ENCODE measurements at places on chromosomes 2 and 18.

DNA sequence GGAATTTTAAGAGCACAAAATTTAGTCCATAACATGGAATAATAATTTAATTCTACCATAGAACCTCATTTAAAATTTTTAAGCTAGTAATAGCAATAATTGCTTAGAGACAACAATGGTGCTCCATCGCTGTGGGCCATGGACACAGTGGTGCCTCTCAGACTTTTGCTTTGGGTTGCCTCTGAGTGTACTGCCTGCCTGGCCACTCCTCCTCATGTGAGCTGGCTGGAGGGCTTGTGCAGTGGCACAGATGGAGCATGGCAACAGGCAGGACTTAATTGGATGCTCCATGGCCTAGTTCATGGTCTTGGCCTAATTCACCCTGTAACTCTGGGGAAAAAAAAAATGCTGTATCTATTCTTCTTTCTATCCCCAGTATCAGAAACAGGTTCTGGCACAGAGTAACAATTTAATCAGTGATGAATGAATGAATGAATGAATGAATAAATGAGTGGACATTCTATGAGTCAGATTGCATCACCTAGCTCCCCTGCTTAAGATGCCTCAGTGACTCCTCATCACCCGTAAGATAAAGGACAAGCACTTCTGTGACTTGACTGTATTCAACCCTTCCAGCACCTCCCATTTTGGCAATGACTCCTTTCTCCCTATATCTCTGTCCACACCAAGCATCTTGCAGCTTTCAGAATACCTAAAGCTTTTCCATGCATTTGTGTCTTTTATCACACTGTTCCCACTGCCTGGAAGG lies 211.8 kb upstream of the SLC14A2 start:
- DNase-seq: no peak

GRCh38 chr2:15246870-15247269 lies 314.3 kb downstream of the NBAS start:
- DNase-seq: no peak

DNA sequence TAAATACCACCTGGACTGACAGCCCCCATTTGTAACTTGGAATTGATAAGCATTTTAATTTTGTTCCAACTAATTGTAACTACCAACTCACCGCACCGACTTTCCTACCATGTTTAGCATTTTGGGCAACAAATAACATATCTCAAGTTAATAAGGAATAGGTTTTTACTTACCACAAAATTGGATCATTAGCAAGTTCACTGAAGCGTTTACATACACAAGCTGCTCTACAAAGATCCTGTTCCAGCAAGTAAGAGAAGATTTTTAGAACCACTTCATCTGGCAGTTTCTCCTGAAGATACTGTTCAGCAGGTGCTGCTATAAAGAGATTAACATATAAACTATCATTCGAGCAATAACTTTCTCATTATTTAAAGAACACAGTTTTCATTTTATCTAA lies 55.7 kb downstream of the MSH6 start:
- no peak for DNase-seq

DNA sequence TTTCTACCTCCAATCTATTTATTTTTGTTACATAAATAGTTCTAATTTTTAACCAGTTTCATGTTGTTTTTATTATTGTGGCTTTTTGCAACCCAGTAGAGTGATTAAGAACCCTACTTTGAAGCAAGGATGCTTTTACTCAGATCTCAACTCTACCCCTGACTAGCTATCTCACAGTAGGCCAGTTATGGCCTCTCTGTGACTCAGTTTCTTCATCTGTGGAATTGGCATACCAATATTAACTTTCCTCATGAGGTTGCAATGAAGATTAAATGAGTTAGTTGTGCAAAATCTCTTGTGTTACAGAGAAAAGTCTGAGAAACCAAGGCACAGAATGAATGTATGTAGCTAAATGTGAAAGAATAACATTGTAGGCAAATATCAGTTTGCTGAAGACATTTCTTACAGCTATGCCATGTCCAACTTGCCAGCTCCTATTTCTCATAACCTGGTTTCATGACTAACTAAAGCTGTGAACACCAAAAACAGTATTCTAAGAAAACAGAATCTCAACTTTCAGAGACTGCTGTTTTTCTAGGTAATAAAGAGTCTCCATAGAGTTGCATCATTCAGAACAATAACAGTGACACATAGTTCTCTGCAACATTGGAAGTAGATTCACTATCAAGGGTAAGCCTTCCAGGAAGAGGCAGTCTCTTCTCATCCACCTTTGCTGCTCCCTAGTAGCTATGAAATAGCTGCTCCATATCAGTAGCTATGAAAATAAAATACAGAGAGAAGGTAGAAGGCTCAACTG lies 33.2 kb upstream of the CYTIP start:
- DNase-seq: no peak

DNA sequence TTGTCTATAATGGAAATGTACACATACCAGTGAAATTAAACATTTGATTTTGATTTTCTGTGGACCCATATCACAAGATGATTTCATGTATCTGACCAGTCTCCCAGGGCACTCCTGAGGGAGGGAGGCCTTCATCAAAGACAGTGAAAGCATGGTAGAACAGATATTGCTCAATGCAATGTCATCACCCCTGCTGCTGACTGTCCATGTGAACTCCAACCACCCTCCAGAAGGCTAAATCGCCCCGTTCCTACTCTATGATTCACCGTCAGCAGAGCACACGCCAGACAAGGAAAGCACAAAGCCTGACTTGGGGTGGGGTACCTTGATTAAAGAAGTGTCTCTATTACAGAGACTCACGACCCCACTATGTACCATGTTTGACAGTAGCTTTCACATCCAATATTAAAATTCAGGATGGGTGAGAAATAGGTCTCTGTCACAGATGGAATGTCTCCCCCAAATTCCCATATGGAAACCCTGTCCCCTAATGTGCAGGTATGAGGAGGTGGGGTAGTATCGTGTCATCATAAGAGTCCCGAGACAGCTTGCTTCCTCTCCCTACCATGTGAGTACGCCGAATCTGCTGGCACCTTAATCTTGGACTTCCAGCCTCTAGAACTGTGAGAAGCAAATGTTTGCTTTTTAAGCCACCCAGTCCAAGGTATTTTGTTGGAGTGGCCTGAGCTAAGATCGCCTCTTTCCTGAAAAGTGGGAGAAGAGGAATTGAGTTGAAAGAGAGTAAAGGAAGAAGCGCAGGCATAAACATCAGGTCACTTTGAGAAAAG lies 42.4 kb downstream of the CYB5A start:
- DNase-seq: no peak

DNA sequence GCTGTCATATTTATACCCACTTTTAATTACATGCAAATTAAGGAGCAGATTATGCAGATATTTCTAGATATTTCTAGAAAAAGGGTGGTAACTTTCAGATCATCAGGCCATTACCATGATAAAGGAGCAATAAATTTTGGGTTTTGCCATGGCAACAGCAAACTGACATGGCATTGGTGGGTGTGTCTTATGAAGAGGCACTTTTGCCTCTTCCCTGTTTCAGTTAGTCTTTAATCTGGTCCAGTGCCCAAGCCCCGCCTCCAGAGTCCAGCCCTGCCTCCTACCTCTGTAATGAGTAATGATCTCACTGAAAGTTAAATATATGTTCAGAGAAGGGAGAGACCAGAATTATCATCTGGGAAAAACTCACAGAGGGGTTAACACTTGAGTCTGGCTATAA lies 124.8 kb downstream of the SCG2 start:
- DNase-seq: no peak

DNA sequence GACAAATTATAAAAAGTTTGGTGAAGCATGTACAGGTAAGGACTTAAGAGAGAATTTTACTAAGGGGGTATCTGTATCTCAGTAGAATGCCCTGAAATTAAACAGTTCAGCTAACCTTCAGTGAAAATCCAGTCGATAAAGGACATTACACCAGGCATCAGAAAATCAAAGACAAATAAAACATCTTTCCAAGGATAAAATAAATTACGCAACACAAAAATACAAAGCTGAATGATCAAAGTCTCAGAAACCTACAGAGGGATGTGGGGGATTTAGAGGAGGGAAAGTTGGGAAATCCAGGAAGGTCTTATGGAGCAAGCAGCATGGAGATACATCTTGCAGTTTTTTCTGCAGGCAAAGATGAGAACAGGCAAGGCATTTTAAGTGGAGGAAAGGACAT lies 384.1 kb downstream of the TNS1 start:
- no peak for DNase-seq

GRCh38 chr2:226911932-226912331 lies 76.1 kb downstream of the RHBDD1 start:
- DNase-seq: no peak

- no peak for DNase-seq
Observed at GRCh38 chr2:144516411-144516980, 3.4 kb downstream of the ZEB2 start.

- no peak for DNase-seq
Observed at GRCh38 chr18:61845197-61845596, 47.6 kb downstream of the RNF152 start.

GRCh38 chr2:98258906-98259305 lies 87.3 kb upstream of the CNGA3 start:
- no peak for DNase-seq

DNA sequence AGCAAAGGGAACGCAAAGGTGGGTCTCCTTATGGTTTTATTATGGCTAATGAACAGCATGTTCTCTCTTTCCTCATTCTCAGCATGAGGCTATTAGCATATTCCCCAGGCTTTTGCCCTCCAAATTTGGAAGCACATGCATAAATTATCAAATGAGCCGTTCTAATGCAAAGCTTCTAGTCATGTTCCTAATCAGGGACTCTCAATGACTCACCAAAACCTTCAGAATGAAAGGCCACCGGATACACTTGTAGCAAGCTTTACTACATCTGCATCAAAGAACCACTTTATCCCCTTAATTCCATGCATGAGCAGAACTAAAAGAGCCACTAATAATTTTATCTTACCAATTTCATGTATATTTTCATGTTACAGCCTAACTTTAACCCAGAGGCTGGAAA lies 310.5 kb downstream of the LRATD1 start:
- no peak for DNase-seq

- DNase-seq: no peak
Observed at GRCh38 chr18:34544930-34545329, 165.2 kb upstream of the DTNA start.

- DNase-seq: no peak
Observed at GRCh38 chr18:68489013-68489792, 225.7 kb downstream of the TMX3 start.

DNA sequence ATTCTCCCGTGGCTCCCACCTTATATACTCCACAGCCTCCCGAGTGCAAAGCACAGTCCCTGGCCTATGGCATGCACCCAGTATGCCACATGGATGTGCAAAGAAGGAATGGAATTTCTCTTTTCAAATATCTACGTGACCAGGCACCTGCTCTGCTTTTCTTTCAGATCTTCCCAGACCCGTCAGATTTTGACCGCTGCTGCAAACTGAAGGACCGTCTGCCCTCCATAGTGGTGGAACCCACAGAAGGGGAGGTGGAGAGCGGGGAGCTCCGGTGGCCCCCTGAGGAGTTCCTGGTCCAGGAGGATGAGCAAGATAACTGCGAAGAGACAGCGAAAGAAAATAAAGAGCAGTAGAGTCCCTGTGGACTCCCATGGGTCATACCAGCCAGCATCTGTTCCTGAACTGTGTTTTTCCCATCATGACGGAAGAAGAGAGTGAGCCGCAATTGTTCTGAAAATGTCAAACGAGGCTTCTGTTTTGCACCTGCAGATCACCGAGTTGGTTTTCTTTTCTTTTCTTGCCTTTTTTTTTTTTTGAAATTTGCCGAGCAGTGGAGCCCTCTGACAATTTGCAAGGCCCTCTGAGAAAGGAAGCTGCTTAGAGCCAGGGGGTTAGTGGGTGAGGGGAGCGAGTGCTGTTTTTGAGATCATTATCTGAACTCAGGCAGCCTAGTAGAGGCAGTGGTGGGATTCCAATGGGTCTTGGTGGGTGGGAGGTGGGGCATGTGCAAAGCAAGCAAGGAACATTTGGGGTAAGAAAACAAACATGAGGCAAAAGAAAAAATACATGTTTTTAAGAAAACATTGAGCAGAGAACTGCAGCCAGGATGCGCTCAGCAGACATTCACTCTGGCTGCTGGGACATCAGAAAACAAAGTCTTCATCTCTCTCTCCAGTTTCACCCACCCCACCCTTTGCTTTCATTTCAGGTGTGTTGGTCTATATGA lies 26.2 kb downstream of the LBH start:
- no peak for DNase-seq

DNA sequence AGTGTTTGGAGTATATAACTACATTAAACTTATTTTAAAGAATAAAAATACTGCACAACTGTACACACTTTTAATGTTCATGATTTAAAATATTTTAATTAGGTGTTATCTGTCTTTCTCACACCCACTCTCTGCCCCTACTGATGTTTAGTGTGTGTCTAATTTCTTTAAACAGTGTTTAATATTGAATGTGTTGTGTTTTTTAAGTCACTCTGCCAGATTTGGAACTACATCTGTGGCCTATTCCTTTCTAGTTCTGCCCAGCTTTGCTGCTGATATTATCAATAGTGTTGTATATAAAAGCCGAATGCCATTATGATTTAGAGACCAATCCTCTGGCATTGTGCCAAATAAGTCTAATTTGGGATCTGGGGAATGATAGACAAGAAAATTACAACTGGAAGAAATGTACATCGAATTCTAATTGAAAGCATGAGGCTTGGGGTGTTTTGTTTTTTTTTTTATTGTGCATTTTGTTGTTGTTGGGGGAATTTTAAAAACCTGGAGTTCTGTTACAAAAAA lies 398.0 kb downstream of the CPS1 start:
- DNase-seq: no peak

DNA sequence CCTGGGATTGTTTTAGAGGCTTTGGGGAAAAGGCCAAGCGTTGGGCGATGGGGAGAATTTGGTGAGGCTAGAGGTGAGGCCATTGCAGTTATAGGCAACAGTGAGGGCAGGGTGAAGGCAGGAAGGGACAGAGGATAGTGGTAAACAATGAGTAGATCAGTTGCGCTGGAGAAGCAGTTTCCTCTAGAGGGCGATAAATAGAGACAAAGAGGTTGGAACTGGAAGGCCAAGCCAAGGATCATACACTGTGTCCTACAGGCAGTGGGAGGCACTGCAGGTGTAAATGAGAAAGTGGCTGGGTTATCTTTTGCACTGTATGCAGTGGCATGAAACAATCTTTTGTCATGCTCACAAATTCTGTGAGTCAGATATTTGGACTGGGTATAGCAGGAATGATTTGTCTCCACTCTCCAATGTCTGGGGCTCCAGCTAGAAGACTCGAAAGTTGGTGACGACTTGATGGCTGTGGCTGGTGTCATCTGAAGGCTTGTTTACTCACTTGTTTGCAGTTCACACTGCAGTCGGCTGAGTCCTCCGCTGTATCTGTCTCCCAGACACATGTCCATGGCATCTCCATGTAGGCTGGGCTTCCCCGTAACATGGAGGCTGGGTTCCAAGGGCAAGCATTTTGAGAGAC lies 82.1 kb downstream of the TNP1 start:
- no peak for DNase-seq

GRCh38 chr2:173252581-173252980 lies 102.1 kb upstream of the CDCA7 start:
- no peak for DNase-seq
